Left cardiac atrium (tissue), 4 donors: ENCODE measurements at places on chromosomes 1 and 21. TPM values are rescaled to one million over a fixed set of nuclear protein-coding genes. Genes with fewer than 3 reads are reported as not detected.

- no peak for DNase-seq
These were observed 33.2 kb downstream of the MSTO1 start for GRCh38 chr1:155643230-155643629.

DNA sequence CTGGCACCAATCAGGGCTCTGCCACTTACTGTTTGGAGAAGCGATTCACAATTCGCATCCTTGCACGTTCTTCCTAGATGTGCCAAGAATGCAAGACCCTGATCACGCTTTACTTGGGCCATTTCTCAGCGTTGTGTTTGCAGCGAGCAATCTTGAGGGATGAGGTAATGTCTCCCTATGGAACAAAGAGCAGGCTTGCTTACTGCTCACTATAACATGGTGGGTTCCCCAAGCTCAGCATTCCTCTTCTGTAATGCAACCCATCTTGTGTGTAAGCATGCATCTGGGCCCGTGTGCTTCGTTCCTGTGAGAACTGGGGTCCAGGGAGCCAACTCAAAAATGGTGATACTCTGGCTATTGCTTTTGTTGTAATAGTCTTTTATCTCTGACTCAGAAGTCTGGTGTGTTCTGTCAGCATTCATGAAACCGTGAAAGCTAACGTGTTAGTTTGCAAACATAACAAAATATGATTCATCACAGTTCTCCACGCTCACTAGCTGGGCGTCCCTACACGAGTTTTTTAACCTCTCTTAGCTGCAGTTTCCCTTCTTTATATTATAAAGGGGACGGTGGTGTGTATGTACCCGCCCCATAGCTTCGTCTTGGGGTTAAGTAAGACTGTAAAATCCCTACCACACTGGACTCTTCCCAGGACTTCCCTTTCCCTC lies 33.3 kb downstream of the DNTTIP2 start:
- DNase-seq, result no peak

DNA sequence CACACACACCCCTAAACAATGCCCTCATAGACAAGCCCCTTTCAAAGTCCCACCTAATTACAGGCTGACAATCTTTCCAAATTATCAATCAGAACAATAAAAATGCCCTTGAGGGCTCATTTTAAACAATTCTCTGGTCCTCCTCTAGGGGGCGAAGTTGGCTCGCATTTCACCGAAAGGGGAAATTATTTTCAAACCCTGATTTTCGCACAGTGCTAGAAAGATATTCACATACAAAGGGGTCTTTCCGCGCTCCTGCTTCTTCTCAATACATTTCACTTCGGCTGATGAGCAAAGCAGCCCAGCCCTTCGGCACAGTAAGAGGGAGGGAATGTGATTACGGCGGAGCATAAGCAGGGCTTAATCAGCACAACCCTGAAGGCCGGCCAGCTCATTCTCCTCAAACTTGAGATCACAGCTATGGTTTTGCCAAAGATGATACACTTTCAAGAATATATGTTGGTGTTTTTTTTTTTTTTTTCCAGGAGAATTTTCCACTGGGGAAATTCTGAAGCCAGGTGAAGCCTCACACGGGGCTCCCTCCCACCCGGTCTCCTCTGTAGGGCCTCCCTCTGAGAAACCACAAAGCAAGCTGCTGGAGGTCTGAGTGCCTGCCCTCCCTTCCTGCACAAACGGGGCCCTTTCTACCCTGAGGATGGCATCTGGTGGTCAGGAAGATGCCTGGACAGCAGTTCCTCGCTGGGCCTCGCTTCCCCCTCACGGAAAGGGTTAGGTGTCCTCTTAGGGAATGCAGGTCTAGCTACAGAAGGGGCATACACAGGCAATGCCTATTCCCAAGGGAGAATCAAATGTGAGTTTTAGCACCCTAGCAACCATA lies 66.9 kb downstream of the GNG12 start:
- peak; percentile 46 for DNase-seq

DNA sequence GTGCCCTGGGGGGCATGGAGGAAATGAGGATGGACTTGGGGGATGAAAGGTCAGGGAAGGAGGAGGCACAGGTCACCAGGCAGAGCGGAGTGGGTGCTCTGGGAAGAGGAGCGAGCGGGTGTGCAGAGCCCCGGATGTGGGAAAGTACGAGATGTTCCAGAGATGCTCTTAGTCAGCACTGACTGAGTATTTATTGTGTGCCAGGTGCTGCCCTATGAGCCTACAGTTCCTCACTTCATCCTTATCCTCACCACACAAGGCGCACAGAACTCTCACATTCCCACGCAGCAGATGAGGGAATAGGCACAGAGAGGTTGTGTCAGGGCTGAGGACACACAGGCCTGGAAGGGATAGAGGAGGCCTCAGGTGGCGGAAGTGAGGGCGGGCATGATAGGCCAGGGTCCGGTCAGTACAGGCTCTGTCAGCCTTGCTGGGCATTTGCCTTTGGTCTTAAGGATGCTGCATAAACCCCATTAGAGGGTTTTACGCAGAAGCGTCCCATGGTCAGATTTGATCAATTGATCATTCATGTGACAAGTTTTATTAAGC lies 77.3 kb downstream of the ARHGEF10L start:
- DNase-seq, result no peak

DNA sequence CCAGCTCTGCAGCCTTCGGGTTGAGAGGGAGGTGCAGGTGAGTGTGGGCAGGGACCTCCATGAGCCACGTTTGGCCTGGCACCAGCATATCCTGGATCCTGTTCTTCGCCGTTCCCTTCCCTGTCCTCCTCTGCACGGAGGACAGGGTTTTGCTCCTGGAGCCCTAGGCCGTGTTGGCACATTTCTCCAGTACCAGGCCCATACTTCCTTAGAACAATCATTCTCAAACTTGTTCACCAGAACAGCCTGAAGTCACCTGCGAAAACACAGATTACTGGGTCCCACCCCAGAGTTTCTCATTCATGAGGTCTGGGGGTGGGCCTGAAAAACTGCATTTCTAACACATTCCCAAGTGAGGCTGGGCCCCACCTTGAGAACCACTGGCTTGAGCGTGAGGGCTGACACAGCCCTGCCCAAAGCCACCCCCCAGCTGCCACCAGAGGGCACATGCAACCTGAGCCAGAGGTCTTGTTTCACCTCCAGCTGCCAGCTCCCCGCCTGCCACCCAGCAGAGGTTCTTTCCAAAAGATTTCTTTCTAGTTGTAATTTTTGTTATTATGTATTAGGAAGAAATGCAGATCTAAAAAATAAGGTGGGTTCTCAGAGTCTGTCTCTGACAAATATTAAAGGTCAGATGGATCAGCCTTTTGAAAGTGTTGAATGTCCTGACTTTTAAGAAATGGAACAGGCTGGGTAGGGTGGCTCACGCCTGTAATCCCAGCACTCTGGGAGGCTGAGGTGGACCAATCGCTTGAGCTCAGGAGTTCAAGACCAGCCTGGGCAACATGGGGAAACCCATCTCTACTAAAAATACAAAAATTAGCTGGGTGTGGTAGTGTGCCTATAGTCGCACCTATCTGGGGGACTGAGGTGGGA lies 39.6 kb upstream of the LDLRAP1 start:
- DNase-seq, result no peak

- DNase-seq, result no peak
These were observed 40.6 kb upstream of the CD46 start for GRCh38 chr1:207711285-207711684.

DNA sequence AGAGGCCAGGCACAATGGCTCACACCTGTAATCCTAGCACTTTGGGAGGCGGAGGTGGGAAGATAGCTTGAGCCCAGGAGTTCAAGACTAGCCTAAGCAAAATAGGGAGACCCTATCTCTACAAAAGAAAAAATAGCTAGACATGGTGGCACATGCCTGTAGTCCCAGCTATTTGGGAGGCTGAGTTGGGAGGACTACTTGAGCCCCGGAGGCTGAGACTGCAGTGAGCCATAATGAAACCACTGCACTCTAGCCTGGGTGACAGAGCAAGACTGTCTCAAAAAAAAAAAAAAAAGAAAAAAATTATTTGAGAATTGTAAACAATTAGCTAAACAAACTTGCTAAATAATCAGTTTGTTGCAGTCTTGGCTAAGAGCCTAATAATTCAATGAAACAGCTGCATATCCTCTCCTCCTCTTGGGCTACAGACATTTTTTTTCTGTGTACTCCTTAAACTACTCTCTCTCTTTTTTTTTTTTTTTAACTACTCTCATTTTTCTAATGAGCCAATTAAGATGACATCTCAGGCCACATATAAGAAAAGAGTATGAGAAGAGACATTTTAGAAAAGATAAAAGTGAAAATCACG lies 10.5 kb upstream of the DNAJB4 start:
- no peak for DNase-seq

GRCh38 chr1:108691128-108691941 lies 775 bp upstream of the PRPF38B start:
- no peak for DNase-seq

DNA sequence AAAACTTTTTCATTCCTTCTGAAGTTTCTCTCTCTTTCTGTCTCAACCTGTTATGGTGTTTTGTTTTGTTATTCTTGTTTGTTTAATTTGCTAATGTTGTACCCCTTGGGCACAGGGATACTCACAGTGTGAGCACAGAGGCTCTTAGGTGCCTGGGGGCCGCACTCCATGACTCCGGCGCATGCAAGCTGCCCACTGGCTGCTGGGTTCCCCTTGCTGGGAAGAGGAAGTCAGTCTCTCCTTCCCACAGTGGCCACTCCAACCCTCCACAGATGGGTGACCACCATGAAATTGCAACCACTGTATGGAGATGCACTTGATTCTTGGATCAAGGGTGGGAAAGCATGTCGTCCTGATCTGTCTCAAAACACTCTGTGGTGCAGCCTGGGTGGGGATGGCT lies 4.6 kb upstream of the CD1A start:
- DNase-seq, result no peak

- no peak for DNase-seq
These were observed 151.8 kb upstream of the ST6GALNAC5 start for GRCh38 chr1:76715474-76715873.

Gene CHIA
- not detected for total RNA-seq

Gene ACTA1
- 1,063 TPM for total RNA-seq

Gene ZMYND12
- 0.31 TPM for total RNA-seq
